ENCODE measurements at places on chromosomes 2 and 18. TPM values are rescaled to one million over a fixed set of nuclear protein-coding genes. Genes with fewer than 3 reads are reported as not detected.

TMEM150A gene
- total RNA-seq: 7.9 TPM

IHH gene
- total RNA-seq: 0.08 TPM

GRCh38 chr2:8573234-8573941 lies 108.5 kb upstream of the ID2 start:
- no peak for ATAC-seq

RAB27B gene
- 35.3 TPM for total RNA-seq

HDAC4 gene
- total RNA-seq: 33.9 TPM

- ATAC-seq: peak; percentile 3
Measured at GRCh38 chr2:32064021-32064601, 755 bp downstream of the SPAST start.

- no peak for ATAC-seq
Measured at GRCh38 chr18:29307231-29307630, 1130.3 kb upstream of the CDH2 start.

GRCh38 chr18:26192233-26192632 lies 34.0 kb upstream of the TAF4B start:
- no peak for ATAC-seq

- no peak for ATAC-seq
Measured at GRCh38 chr2:85178980-85179411, 45.8 kb downstream of the TCF7L1 start.
